ENCODE measurements at places on chromosomes 3 and 15. TPM values are rescaled to one million over a fixed set of nuclear protein-coding genes. Genes with fewer than 3 reads are reported as not detected.

PCLAF gene
- 55.8 TPM for total RNA-seq

DHX30 gene
- 75.4 TPM for total RNA-seq

DNA sequence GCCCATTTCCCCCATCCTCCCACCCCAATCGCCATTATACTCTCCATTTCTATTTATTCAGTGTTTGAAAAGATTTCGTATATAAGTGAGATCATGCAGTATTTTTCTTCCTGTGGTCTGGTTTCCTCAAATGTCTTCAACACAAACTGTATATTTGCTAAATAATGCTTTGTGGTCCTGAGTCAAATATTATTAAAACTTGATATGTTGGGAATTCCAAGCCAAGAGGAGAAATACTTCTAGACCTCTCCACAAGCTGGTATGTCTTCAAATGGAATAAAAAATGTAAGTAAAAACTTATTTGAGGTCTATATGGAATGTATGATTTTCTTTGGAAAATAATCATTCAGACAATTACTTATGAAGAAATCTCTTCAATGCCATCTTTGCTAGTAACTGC is 122.5 kb upstream of the TSC22D2 start:
- no peak overlapping the region for H3K4me3 ChIP-seq
- H3K27ac ChIP-seq, result no peak overlapping the region
- no peak for DNase-seq
- peaks cover 7% of the 10 kb centered on the region for H3K4me1 ChIP-seq

- H3K36me3 ChIP-seq, result no peaks in the 10 kb centered on the region
- DNase-seq, result no peak
- H3K4me3 ChIP-seq, result no peak overlapping the region
- no peaks in the 10 kb centered on the region for H3K4me1 ChIP-seq
These were observed 54.5 kb downstream of the ACAD9 start for GRCh38 chr3:128933922-128934253.

DNA sequence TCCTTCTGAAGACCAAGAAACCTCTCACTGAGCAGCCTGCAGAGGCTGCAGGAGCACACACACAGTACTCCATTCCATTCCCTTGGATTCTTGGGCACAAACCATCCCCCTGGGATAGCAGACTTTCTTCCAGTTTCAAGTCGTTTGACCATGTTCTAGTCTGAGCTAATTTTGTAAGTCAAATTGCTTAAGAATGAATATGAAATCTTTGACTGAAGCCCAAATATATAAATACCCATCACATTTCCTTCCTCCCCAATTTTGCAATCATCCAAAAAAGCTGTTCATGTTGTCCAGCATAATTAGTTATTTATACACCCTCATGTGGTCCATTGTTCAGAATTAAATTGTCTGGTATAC is 231.2 kb upstream of the TPRG1 start:
- no peaks in the 10 kb centered on the region for H3K36me3 ChIP-seq
- H3K4me1 ChIP-seq, result no peaks in the 10 kb centered on the region
- no peaks in the 10 kb centered on the region for H3K27me3 ChIP-seq

Data from Calu3 (cell line).